ENCODE measurements at places on chromosomes 16 and 17.
A peak's percentile ranks its signal among the peaks of the same experiment; 100 is the strongest.

GRCh38 chr16:84606081-84606875 lies 11.6 kb downstream of the COTL1 start:
- DNase-seq = no peak

DNA sequence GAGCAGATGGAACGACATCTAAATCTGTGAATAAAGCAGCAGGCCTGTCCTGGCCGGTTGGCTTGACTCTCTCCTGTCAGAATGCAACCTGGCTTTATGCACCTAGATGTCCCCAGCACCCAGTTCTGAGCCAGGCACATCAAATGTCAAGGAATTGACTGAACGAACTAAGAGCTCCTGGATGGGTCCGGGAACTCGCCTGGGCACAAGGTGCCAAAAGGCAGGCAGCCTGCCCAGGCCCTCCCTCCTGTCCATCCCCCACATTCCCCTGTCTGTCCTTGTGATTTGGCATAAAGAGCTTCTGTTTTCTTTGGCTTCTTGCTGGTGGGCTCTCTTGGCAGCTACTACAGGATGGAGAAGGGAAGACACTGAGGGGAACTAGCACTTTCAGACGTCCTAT lies 4.1 kb upstream of the RSAD1 start:
- no peak for DNase-seq

DNA sequence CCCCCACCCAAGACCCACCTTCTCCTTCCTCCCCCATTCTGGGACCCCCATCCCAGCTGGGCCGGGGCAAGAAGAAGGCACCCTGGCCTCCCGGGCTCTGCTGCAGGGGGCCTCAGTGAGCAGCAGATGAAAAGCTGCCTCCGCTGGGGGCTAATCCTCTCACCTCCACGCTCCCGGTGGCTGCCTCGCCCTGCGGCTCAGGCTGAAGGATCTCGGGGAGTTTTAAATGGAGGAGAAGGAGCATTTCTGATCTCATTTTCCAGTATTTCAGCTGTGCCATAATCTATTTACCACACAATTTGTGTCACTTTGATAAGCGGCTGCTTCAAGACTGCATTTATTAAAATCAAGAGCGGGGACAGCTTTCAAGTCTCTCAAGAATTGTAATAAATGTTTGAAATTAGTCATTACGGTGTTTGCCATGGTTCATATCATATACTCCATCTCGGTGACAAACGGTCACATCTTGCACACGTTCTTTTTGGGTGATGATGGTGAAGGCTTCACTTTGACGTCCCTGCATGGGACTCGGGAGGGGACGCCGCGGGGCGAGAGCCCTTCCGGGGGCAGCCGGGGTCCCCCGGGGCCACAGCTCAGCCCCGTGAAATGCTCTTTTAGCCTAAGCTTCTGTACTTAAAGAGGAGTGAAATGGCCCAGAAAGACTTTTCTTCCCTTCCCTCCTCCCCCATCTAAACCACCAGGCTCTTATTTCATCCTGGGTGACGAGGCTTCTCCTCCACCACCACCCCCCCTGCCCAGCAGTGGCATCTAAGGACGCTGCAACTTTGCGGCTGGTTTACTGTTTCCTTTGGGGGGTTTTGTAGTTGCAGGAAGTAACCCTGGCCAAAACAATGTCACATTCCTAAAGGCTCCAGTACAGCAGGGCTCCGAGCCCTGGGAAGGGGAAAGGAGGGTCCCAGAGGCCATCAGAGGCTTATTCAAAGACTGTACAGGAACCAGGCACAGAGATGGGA lies 313.1 kb upstream of the TNRC6C start:
- DNase-seq = no peak

GRCh38 chr17:81515530-81516041 lies 3.0 kb upstream of the ACTG1 start:
- no peak for DNase-seq

DNA sequence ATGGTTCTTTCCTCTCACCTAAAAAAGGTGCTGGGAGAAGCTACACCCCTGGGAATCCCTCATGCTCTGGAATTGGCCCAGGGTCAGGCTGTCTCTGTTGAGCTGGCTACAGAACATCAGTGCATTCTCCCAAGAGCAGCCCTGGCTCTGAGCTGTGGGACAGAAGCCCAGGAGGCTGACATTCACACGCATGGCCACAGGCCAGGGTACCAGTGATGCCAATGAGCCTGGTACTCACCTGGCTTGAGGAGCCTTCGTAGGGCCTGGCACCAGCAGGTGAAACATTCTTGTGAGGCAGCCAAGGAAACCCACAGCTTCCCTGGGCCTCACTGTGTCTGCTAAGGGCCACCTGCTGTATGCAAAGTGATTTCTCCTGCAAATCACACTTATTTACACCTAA lies 121.7 kb upstream of the CCL2 start:
- DNase-seq = no peak

DNA sequence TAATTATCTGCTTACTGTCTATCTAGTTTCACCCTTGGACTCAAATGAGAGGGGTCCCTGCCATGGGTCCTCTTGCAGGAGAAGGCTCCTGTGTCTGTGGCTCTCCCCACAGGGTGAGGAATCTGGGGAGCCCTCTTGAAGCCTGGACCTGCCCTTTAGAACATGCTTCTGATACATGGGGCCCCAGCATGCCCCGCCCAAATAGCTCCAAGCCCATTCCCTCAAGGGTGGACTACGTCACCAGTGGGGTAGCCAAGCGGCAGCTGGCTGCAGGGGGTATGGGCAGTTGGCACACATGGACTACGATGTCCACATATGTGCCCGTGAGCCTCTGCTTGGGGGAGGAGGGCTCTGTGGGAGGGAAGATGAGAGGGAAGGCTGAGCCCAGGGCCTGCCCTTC lies 39.3 kb downstream of the ARHGAP27 start:
- DNase-seq = no peak

DNA sequence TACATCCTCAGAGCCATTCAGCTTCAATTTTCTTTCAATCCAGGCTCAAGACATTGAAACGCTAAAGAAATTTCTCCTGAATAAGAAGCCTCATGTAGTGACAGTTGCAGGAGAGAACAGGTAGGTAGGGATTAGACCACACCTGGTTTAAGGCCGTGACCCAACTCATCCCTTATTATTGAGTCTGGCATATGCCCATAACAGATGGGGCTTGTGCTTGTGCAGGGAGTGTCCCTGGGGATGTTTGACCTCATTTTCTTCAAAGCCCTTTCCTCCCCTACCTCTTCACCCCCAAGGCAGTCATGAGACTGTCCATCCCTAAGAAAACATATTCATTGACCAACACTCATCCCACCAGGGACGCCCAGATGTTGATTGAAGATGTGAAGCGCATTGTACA lies 24.3 kb downstream of the SUPT6H start:
- DNase-seq = no peak

- DNase-seq = no peak
Measured at GRCh38 chr17:67128700-67129099, 84.3 kb downstream of the CACNG1 start.

DNA sequence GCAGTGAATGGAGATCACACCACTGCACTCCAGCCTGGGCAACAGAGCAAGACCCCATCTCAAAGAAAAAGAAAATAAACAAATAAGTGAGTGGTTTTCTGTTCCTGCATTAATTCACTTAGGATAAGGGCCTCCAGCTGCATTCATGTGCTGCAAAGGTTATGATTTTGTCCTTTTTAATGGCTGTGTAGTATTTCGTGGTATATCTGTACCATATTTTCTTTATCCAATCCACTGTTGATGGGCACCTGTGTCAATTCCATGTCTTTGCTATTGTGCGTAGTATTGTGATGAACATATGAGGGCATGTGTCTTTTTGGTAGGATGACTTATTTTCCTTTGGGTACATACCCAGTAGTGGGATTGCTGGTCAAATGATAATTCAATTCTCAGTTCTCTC lies 33.9 kb downstream of the SLC5A11 start:
- no peak for DNase-seq

DNA sequence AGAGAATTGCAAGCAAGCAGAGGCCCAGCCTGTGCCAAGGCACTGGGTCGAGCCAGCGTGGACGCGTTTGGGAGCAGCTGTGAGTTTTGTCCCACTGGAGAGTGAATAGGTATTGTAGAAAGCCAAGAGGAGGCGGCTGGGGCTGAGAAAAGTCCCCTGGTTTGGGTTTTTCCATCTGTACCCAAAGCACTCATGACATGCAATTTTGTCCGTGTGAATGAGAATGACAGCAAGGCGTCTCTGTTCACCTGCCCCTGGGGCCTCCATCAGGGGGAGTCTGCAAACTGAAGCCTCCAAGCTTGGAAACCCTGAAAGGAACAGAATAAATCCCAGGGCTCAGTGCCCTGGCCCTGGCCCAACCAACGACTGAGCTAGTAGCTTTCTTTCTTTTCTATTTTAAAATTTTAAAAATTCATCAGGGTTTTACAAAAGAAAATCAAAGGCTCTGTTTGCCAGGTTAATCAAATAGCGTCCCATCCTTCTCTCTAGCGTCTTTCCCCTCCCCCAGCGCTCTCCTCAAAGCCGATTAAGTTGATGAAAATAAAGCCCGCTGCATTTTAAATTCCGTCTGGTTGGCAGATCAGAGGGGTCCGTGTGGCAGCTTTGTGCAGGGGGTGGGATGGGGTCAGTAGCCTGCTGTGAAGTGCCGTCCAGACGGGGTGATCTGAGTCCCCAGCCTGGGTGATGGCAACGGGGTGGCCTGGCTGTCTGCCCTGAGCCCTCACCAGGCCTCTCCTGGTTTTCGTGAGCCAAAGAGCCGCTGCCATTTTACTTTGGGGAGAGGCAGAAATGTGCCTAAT lies 171.0 kb downstream of the KATNIP start:
- no peak for DNase-seq

GRCh38 chr17:7843257-7843535 lies 9.2 kb downstream of the KDM6B start:
- no peak for DNase-seq

- peak; percentile 44 for DNase-seq
Measured at GRCh38 chr17:49390548-49391324, 23.9 kb downstream of the PHB1 start.

DNA sequence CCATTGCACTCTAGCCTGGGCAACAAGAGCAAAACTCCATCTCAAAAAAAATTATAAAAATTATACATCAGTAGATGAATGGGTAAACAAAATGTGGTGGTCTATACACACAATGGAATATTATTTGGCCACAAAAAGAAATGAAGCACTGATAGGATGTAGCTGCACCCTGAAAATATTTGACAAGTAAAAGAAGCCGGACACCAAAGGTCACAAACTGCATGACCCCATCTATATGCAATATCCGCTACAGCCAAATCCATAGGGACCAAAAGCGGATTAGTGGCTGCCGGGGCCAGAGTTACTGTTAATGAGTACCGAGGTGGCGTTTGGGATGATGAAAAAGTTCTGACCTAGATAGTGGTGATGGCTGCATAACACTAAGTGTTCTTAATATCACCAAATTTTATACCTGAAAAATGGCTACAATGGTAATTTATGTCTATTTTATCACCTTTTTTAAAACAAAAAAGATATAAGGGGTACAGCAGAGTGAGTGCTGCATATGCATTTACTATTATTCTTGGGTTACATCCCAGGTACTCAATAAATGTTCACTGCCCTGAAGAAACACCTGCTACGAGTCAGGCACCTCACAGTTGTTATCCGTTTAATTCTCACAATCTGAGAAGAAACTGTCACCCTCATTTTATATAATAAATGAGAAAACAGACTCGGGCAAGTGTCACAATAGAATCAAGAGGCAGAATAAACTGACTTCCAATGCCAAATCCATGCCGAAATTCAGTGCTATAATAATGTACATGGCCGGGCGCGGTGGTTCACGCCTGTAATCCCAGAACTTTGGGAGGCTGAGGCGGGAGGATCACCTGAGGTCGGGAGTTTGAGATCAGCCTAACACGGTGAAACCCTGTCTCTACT lies 807 bp upstream of the HBQ1 start:
- DNase-seq = no peak

DNA sequence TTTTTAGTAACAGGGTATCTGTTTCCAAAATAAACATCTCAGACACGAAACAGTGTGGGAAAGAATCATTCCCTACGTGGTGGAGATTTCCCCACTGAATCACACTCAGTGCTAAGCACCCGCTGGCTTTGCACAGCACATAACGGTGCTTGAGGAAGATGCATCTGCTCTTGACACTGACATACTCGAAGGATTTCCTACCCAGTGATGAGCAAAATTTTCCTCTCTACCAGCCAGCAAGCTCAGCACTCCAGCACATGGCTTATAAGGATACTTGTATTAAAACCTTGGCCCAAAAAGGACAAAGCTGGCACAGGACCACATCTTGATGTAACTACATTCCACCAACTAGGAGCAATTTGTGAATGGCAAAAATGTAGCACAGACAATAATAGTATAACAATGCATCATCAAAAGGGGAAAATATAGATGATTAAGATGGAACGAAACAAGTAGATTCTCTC lies 59.0 kb downstream of the ANKFY1 start:
- DNase-seq = no peak

DNA sequence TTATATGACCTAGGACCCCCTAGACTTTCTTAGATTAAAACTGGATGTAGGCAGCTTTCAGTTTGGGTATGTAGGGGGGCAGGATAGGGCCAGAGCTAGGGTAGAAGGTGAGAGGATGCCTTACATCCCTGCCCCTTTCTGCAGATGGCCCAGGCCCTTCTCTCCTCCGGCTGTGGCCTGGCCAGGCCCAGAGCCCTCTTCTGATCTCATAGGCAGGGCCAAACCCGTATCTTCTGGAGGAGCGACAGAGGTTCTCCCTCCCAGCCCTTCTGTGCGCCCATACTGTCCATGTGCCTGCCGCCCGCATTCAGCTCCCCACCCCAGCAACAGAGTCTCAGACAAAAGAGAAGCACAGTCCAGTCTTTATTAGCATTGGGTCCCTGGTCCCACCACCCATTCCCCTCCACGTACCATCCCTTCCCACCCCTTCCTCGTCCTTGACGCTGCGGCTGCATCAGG lies 2.0 kb upstream of the TSPOAP1 start:
- DNase-seq = no peak

DNA sequence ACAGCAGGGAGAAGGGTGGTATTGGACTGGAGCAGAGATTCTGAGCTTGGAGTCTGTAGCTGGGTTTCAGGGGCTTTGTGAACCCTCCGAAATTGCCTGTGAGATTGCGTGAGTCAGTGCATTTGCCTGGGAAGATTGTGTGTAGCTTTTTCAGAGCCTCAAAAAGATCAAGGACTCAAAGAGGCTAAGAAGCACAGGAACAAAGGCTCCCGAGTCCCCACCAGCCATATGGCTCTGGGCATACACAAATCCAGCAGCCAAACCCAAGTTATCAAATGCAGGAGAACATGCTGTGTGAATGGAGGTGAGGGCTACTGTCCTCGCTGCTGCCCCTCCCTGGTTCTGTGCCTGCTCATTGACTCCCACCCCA lies 3.0 kb downstream of the LRRC75A start:
- DNase-seq = no peak

DNA sequence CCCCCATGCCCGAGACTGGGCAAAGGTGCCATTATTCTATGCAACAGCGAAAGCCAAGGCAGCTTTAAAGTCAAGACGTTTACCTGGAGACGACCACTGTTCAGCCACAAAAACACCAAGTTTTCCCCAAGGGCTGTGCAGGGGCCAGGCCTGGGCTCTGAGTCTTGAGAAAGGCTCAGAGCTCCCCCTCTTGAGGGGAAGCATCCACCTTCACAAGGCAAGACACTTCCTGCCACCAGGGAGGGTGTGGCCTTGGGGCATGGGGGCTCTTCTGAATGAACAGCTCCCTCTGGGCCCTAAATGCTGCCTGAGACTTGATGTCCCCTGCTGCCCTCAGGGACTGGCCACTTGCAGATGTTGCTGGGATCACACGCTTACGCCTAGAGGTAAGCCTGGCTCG lies 26.5 kb downstream of the PDIA2 start:
- no peak for DNase-seq

- DNase-seq = no peak
Measured at GRCh38 chr16:49464877-49465504, 91.4 kb downstream of the C16orf78 start.
